ENCODE measurements at places on chromosomes 11 and 22.

- DNase-seq, result no peak
Observed at GRCh38 chr11:18594999-18595749, 4.4 kb upstream of the MISFA start.

DNA sequence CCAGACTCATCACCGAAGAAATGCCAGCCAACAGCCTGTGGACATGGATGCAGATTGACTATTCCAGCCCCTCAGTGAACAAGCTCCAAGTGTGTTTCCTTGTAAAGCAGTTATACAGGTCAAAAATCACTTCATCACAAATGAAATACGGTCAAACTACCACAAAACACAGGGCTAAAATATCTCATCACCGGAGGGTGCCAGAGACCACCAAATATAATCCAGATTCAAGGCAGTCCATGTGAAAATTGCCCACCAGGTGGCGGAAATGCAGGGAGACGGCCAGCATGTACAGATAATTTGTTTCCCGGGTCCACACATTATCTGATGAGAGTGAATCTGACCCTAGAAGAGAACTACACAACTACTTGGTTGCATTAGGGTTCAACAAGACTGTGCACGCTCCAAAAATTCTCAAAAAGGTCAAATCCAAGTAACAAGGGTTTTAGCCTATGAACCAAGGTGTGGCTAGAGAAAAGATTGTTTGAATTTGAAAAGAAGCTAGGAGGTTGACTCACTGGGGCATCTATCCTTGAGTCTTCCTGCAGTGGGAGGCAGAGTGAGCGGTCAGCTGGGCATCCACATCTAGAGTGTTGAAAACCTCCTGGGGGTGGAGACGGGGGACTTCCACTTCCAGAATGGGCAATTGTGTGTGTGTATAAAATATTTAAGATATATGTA is 71.7 kb downstream of the IGLL5 start:
- peak; percentile 83 for DNase-seq

GRCh38 chr22:46792061-46792796 is 29.8 kb downstream of the TBC1D22A start:
- DNase-seq, result no peak

GRCh38 chr11:2106583-2107209 is 32.5 kb downstream of the IGF2 start:
- no peak for DNase-seq

GRCh38 chr11:368414-369335 is 624 bp upstream of the B4GALNT4 start:
- DNase-seq, result no peak

- DNase-seq, result no peak
Observed at GRCh38 chr11:103880968-103881367, 155.5 kb upstream of the DDI1 start.

- DNase-seq, result no peak
Observed at GRCh38 chr22:20465759-20466077, 28.1 kb upstream of the SCARF2 start.

- DNase-seq, result no peak
Observed at GRCh38 chr22:38984224-38984623, 2.1 kb downstream of the APOBEC3B start.

GRCh38 chr11:108846009-108846408 is 181.1 kb downstream of the DDX10 start:
- DNase-seq, result no peak

DNA sequence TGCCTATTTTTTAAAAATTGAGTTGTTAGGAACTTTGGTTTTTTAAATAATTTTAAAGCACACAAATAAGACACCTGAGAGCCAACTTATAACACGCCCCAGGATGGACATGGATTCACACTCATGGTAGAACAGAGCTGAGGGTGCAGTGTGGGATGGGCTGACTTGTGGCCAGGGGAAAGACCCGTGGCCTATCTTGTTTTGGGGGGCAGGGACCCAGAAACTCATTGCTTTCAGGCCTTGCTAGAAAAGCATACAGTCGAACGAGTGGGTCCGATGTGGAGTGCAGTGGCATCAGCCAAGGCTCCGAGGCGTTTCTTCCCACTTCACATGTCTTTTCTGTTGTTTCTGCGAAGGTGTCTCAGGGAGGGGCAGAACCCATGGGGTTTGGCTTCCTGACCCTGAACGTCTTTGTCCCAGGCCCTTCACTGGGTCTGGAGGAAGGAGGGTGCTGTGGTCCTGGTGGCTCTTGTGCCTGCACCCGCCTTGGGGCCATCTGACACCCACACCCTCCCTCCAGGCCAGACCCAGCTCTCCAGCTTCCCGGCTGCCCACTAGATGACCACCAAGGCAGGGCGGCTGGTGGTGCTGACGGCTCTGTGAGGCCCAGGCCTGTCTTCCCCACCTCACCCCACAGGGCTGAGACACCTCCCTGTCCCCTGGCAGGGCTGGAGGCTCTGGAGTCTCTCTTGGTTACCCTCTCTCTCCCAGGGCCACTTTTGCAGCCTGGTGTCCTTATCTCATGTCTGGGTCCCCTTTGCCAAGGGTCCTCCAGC is 120.8 kb downstream of the KCNQ1 start:
- peak; percentile 47 for DNase-seq

DNA sequence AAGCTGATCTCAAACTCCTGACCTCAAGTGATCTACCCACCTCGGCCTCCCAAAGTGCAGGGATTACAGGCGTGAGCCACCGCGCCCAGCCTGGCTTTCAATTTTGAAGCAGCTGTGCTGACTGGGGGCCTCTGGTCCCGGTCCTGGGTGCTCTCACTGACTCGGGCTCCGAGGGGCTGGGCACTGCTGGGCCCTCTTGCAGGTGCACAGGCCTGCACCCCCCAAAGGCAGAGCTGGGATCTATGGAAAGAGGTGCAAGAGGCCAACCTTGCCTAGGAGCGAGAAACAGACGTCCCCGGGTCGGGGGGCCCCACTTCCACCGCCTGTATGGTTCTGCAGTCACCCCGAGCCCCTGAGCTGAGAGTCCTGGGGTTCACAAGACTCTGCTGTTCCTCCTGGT is 33.2 kb downstream of the KIAA0930 start:
- peak; percentile 19 for DNase-seq
